ENCODE measurements at places on chromosomes 6 and 20.

DNA sequence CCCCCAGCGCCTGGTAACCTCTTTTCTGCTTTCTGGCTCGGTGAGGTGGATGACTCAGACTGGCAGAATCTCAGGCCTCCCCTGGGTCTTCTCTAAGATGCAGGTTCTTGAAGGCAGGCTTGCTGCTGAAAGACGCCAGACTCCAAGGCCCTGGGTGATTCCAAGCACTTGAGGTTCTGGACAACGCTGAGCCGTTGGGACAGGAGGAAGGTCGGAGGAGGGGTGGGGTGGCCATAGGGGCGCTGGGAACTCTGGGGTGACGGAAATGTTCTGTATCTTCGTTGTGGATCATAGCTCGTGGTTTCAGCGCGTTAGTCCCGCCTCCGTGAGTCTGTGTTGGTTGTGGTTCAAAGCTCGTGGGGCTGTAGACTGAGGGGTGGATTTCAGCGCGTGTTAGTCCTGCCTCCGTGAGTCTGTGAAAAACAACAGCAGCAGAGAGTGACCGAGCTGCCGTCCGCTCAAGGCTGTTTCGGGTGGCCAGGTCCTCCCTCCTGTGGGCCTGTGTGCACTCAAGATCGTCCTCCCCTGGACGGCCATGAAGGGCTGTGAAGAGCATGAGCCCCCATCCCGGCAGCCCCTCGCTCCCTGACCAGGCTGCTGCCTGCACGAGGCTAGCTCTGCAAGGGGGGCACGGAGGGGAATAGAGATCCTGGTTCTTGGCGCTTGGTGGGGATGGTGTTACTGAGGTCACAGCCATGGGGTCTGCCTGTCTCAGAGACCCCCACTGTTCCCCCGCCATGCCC, 7.7 kb downstream of the NTSR1 start:
- DNase-seq: no peak

DNA sequence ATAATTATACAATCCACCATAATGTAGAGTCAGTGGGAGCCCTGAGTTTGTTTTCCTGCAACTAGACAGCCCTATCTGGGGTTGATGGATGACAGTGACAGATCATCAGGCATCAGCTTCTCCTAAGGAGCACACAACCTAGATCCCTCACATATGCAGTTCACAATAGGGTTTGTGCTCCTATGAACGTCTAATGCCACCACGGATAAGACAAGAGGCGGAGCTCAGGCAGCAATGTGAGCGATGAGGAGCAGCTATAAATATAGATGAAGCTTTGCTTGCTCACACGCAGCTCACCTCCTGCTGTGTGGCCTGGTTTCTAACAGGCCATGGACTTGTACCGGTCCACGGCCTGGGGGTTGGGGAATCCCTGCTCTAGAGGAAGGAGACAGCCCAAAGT, 25.9 kb downstream of the EDEM2 start:
- no peak for DNase-seq

DNA sequence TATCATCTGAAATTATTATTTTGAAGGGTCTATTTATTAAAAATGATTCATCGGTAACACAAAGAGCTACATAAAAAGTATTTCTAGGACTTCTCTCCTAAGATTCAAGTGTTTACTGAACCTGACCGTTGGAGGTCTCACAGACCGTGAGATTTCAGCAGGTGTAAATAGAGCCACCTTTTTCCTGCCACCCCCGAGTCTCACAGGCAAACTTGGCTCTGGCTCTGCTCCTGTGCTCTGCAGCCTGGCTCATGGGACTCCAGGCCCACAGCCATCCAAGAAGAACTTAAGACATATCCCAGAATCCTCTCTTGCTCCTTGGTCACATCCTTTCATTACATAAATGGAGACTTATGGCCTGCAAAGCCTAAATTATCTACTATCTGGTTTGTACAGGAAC, 67.8 kb upstream of the AGPAT4 start:
- no peak for DNase-seq

- no peak for DNase-seq
Measured at GRCh38 chr6:83198486-83199172, 5.5 kb downstream of the RWDD2A start.

DNA sequence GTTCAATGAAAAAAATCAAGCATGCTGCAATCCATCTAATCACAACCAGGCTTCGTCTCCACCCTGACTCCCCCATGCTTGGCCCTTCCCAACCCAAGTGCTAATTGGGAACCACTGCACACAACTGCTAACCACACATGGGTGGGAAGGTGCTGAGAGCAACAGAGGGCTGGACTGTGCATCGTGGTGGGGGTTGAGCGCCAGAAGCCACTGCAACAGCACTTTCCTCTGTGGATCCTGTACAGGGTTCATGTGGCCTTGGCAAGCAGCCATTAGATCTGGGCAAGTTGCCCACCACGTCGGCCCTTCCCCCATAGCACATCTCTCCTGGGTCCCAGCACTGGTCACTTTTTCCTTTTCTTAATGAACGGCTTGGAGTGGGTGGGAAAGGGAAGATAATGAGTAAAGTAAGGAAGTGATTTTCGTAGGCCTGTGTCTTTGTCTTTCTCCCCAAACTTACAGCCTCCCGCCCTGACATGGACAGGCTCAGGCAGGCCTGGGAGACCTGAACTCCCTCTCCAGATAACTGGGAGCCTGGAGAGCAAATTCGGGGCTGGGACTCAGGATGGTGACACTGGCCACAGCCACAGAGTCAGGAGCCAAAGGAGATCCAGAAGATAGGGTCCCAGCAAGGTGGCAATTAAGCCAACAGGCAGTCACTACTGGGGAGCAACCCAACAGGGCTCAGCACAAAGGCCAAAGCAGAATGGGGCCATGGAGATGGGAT, 34.4 kb upstream of the MRPS10 start:
- DNase-seq: peak; percentile 85

DNA sequence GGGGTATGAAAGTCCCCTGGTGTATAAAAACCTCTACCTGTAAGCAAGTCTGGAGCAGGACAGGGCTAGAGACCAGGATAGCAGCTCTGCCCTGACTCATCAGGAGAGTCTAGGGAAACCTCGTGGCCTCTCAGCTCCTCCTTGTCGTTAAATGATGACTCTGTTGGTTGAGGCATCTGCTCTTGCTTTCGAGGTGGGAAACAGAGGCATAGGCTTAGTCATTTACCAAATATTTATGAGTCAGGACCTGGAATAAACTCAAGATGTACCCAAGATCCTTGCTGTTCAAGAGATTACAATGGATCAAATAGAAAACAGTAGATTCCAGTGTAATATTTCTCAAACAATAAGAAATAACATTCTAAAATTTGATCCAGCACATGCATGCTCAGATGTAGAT, 5.5 kb downstream of the MANBAL start:
- no peak for DNase-seq

DNA sequence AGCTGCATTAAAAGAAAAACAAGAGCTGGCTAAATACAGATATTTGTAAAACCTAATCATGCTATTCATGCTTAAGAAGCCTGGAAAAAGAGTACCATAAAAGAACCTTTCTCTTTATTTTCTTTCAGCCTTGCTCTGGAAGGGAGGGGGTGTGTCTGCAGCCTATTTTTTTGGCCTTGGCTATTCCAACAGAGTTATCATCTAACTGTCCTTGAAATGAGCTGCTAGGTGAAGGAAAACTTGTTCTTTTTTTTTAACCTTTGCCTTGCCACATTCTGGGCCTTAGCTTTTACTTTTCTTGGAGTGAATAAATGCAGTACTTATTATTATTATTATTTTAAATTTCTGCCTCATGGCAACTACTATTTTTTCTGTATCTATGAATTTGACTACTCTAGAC, 224.9 kb upstream of the SYNCRIP start:
- DNase-seq: no peak

GRCh38 chr6:72132427-72132826, 246.1 kb downstream of the RIMS1 start:
- DNase-seq: no peak

- DNase-seq: no peak
Measured at GRCh38 chr6:46217671-46218131, 46.9 kb upstream of the ENPP5 start.

DNA sequence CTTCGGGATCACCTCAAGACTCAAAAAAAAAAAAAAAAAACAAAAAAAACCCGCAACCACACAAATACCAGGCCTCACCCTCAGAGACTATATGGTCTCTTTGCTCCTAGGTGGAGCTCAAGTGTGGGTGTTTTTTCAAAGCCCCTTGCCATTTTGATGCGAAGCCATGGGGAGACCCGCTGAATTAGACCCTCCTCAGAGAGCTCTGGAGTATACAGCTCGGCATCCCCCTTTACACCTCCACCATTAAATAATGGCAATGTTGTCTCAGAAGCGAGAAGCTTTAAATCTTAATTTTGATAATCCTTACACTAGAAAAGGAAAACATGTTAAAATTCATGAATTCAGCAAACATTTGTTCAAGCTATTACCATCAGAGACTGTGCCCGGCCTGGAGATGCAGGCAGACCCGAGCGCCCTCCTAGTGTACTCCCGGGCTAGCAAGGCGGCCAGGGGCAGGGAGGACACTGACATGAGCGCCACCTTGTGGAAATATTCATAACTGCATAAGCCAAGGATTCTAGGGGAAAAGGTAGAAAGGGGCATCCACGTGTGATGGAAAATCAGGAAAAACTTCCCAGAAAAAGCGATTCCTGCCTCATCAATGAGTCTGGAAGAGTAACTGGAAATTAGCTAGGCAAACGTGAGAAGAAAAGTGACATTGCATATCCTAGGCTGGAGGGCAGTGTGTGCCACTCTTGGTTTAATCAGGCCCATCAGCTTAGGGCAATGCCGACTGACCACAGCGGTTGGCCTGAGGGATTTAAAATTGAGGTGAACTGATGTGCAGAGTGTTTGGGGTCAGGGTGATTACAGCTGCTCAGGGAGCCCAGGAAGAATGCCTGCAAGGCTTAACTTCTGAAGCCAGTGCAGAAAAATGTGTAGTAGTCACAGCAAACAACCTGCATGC, 72.5 kb downstream of the B3GAT2 start:
- DNase-seq: peak; percentile 64

DNA sequence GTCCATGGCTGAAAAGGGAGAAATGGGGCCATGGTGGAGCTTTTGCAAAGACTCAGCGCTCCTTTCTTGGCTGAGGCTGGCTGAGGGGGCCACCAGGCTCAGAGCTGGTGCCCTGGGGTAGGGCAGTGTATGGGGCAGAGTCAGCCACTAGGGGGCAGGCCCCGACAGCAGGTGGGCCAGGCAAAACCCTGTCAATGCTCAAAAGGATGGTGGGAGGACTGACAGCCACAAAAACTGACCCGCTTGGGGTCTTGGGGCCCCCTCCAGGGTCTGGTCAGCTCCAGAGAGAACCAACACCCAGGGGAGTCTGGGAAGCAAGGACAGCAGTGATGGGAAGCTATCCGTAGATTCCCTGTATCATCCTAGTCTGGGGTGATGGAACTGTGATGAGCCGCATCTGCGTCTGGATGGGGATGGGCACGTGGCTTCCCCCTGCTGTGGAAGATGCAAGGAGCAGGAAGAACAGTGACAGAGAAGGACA, 306.9 kb downstream of the DHX35 start:
- DNase-seq: peak; percentile 78

GRCh38 chr6:155187994-155188706, 75.7 kb upstream of the CLDN20 start:
- DNase-seq: no peak

DNA sequence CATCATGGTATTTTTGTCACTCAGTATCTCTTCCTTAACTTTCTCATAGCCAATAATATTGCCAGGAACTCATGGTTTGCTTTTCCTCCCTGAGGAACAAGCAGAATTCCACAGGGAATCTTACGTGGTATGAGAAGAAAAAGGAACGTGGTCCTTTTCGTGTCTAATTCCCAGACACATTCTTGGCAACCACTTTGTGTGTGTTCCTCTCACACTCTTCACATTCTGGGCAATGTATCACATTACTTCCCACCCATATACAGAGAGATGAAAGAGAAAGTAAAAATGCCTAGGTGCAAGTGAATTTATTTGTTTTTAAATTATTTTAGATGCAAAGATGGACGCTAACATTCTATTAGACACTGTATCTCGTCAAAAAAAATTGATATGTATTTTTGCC, 102.7 kb downstream of the PTPRK start:
- DNase-seq: no peak

DNA sequence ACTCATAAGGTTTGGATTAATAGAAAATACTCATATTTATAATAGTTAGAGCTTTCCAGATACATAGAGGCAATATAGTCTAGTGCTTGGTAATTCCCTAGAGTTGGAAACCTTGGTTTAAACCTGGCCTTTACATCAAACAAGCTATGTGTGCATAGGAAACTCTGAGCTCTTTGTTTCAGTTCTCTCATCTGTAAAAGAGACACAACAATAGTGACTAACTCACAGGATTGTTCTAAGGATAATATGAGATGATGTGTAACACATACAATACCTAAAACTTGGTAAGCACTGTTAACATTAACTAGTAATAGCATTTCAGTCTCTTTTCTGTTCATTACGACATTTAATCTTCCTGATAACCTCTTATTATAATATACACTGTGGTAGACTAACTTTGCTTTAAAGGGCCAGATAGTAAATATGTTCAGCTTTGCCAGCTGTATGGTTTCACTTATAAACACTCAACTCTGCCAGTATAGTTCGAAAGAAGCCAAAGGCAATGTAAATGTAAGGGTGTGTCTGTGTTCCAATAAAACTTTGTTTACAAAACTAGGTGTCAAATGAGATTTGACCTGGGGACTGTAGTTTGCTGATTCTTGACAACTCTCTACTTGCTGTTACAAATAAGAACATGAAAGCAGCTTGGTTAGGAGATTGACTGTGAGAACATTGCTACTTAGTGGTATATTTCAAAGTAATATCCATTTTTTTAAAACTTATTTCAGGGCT, 370.6 kb upstream of the FLRT3 start:
- DNase-seq: no peak

All from right forelimb (tissue), 1 donor.